ENCODE measurements at places on chromosomes 4 and X.

GRCh38 chr4:126183206-126183605 is 868.5 kb downstream of the FAT4 start:
- DNase-seq, result no peak

DNA sequence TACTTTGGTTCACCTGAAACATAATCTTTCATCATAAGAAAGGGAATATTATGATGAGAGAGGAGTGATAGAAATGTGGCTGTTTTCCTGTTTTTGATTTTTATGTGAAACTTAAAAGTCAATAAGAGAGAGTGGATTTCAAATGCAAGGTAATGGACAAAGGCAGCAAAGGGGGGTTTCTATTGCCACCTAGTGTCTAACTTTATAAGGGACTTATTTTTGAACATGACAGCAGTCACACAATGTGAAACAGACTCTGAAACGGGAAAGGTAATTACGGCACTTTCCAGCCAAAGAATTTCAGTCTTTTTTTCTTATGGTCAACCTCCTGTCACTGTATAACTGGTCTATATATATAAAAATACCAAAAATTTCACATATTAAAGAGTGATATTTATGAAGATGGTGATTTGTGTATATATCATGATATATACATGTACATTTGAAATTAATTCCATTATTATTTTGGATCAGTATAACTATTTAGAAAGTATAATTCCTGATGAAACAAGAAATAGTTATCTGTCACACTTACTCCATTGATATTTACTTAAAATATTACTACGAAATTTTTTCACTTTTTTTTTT is 127.1 kb downstream of the FBXO8 start:
- DNase-seq, result peak; percentile 29

GRCh38 chr4:47747846-47748494 is 89.9 kb downstream of the CORIN start:
- no peak for DNase-seq

- DNase-seq, result no peak
Observed at GRCh38 chr4:39522068-39522467, 5.2 kb downstream of the UGDH start.

- DNase-seq, result no peak
Observed at GRCh38 chr4:55269995-55270394, 76.0 kb upstream of the SRD5A3 start.

DNA sequence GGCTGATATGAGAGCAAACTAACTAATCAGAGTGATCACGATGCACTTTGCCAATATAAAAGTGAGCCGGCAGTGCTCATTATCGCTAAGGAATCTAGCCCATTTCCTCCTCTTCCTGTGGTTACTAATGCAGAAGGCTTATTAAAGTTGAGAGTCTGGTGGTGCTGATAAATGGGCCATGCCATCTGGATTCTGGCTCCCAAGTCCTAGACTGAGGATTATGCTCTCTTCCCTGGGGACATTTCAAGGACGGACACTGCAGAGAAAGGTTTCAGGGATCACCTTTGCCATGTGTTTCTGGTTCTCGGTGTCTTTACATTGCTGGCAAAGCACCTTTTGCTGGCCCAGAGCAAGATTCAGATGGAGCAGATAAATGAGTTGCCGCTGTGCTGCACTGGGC is 85.3 kb downstream of the RTL5 start:
- no peak for DNase-seq

- no peak for DNase-seq
Observed at GRCh38 chr4:102734591-102735385, 26.0 kb downstream of the MANBA start.

- DNase-seq, result no peak
Observed at GRCh38 chrX:39813631-39814277, 284.0 kb downstream of the BCOR start.

GRCh38 chr4:7166981-7167700 is 25.2 kb upstream of the SORCS2 start:
- no peak for DNase-seq

- DNase-seq, result no peak
Observed at GRCh38 chrX:130550351-130550750, 148.6 kb downstream of the RBMX2 start.

GRCh38 chr4:181796502-181796901 is 446.7 kb upstream of the TENM3 start:
- peak; percentile 48 for DNase-seq

- no peak for DNase-seq
Observed at GRCh38 chr4:81498551-81499099, 26.9 kb upstream of the RASGEF1B start.

DNA sequence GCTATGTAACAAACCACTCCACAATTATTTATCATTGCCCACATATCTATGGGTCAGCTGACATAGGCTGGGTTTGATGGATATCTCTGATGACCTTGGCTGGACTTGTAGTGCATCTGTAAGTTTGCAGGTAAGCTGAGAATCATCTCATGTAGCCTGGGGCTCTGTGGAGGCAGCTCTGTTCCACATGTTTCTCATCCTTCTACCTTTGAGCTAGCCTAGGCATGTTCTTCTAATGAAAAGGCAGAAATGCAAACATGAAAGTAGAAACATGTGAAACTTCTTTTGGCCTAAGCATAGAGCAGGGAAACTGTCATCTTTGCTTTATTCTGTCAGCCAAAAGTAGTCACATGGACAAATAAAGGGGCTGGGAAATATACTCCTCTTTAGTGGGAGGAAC is 18.2 kb downstream of the MRPL1 start:
- no peak for DNase-seq

DNA sequence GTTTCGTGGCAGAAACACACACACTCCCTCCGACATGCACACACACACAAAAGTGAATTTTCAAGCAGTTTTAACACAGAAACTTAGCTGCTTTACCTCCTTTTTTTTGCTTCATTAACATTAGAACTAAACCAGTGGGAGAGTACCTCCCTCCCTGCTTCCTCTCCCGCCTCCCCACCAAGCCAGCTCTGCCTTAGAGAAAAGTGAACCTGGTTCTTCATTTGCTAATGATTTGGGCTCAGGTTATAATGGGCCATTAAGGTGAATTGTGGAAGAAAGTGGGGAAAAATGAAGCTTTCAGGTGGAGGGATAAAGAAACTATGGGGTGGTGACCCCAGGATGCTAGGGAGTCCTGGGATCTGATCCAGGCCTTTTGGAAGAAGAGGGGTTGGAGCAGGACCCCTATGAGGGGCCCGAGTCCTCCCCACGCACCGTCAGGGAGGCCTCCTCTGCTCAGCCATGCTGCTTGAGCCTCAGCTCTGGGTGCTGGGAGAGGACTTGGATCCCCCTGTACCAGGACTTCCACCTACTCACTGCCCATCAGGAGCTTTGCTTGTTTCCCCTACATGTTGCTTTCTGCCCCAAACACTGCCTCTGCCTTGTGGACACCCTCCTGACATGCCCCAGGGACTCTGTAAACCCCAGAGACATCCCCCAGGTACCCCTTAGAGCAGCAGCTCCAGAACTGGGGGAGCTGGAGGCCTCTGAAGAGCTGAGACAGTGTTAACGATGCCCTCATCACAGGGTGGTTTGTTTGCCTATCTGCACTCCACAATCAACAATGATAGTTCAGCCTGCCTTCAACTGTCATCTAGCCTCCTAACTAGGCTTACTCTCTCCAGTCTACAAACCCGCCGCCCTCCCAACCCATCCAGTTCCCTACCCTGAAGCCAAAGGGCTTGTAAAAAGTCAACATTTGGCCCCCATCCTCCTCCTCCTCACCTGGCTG is 6.5 kb upstream of the JADE1 start:
- DNase-seq, result no peak

GRCh38 chrX:43643201-43643600 is 12.9 kb upstream of the MAOA start:
- DNase-seq, result no peak

- no peak for DNase-seq
Observed at GRCh38 chrX:29067351-29067750, 480.1 kb downstream of the IL1RAPL1 start.

DNA sequence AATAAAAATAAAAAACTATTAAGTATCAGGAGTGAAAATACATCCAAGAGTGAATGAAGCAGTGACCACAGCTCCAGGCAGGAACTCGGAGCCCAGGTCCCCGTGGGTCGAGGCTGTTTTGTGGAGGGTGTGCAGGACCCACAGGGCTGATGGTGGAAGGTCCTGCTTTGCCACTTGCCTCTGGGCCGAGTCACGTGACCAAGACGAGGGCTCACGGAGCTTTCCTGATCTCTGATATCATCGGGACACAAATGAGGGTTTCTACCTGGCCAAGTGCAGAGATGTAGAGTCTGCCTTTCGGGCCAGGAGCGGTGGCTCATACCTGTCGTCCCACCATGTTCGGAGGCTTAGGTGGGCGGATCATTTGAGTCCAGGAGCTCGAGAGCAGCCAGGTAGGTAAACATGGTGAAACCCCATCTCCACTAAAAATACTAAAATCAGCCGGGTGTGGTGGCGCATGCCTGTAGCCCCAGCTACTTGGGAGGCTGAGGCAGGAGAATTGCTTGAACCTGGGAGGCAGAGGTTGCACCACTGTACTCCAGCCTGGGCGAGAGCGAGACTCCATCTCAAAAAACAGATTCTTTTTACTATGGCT is 7.2 kb downstream of the SLC25A6 start:
- no peak for DNase-seq

GRCh38 chrX:47854474-47854873 is 17.8 kb downstream of the ZNF81 start:
- DNase-seq, result no peak

- peak; percentile 52 for DNase-seq
Observed at GRCh38 chr4:80538276-80538926, 202.9 kb downstream of the CFAP299 start.

DNA sequence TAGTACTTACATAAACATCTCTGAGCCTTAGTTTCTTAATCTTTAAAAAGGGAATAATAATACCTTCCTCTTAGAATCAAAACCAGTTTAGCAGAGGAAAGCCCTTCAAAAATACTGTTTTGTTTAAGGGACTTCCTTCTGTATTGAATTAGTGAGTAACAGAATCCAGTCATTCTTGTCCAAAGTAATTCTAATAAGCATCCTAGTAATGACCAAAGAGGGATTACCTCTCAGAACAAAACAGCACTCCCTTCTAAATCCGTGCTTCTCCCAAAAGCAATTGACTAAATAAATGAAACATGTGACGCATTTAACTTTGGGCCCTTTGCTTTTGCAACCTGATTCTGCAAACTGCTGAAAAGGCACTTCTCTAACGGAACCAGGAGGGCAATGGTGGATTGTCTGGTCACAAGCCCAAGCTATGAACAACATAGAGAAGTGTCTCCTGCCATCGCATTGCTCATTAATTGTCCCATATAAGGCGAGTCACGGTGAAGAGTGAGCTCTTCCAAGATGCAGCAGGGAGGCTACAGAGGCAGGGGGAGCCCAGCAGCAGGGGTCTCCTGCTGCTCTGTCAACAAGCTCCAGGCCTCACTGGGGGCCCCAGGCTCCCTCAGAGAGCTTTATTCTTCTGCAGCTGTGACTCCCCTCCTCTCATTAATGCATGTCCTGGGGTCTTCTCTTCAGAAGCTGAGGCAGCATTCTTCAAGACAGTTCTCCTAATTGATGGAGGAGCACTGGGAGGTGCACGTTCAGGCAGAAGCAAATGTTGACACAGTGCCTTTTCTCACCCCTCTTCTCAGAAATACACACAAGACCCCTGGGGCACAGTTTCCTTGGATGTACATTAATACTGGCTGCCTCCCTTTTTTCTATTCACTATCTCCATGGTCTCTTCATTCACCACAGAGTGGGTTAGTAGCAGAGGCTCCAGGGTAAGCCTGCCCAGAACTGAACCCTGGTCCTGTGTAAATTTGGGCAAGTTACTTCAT is 419.6 kb upstream of the RASGEF1B start:
- no peak for DNase-seq

- DNase-seq, result no peak
Observed at GRCh38 chr4:39235696-39236095, 53.4 kb downstream of the WDR19 start.

DNA sequence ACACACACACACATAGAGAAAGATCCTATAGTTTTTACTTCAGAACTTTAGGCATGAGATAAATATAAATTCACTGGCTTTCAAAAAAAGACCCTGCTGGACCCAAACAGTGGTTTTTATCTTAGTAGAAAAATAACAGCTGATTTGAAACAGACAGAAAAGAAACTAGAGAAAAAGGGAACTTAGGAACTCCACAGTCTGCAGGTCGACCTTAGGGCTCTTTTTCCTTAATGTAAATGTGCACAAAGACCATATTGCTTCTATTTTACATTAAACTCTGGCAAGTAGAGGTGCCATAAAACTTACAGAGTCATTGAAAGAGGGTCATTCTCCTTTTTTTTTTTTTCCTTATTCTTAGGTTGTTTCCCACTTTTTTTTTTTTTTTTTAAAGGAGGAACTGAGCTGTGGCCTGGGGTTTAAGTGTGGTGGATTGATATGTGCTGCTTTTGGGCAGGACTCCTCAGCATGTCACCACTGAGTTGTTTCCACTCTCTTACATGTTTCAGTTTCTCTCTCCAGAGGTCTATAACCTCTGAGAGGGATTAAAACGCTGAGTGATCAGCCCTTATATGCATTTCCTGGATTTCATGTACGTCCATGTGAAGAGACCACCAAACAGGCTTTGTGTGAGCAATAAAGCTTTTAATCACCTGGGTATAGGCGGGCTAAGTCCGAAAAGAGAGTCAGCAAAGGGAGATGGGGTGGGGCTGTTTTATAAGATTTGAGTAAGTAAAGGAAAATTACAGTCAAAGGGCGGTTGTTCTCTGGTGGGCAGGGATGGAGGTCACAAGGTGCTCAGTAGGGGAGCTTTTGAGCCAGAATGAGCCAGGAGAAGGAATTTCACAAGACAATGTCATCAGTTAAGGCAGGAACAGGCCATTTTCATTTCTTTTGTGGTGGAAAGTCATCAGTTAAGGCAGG is 70.8 kb upstream of the PACRGL start:
- DNase-seq, result no peak

GRCh38 chrX:121050781-121051180 is 3.4 kb downstream of the GLUD2 start:
- DNase-seq, result no peak

GRCh38 chrX:9311421-9312160 is 153.3 kb upstream of the TBL1X start:
- DNase-seq, result no peak

- DNase-seq, result no peak
Observed at GRCh38 chrX:70174754-70175153, 2.5 kb upstream of the DGAT2L6 start.

GRCh38 chr4:164613792-164614191 is 140.1 kb upstream of the SMIM31 start:
- DNase-seq, result no peak

- DNase-seq, result no peak
Observed at GRCh38 chrX:68498044-68498507, 775 bp upstream of the YIPF6 start.

DNA sequence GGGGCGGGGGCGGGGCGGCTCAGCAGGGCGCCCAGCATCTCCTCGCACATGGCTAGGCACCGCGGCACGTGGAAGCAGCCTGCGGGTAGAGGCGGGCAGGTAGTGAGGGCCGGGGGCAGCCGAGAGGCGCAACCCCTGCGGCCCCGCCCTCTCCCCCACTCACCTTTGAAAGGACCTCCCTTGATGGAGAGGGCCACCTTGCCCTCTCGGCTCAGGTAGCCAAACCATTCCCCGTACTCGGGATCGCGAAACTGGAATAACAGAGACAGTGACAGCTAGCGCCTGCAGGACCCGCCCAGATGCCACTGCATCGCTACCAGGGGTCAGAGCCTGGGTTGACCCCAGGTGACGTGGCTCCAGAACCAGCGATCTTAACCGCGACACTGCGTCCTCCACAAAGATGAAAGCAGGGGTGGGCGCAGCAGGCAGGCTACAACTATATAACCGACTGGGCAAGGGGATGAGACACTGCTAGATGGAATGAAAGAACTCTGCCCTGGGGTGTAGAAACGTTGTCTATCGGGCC is 552 bp upstream of the NAA10 start:
- no peak for DNase-seq

- no peak for DNase-seq
Observed at GRCh38 chr4:77052352-77052751, 23.4 kb downstream of the CCNI start.

- no peak for DNase-seq
Observed at GRCh38 chr4:31234494-31234893, 514.3 kb downstream of the PCDH7 start.
